Stimulated activated CD8-positive, alpha-beta memory T cell treated with anti-CD3 and anti-CD28 coated beads, Interleukin-7, amount 100 ng/mL, for 1 hour (primary cell): ENCODE measurements at places on chromosomes 1 and 21.
A peak's percentile ranks its signal among the peaks of the same experiment; 100 is the strongest.

DNA sequence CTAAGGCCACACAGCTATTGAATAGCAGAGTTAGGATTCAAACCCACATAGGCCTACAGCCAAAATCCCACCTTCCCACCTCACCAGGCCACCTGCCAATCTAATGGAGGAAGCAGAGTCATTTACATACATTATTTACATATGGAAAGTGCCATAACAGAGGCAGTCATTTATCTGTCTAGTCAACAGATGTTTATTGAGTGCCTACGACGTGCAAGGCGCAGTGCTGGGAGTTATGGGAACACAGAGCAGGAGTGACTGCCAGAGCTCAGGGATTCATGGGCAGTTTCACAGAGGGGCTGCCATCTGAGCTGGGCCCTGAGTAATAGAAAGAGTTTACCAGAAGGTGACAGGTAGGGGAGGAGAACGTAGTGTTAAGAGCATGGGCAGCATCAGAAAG, 10.3 kb upstream of the PADI6 start:
- no peak for DNase-seq

DNA sequence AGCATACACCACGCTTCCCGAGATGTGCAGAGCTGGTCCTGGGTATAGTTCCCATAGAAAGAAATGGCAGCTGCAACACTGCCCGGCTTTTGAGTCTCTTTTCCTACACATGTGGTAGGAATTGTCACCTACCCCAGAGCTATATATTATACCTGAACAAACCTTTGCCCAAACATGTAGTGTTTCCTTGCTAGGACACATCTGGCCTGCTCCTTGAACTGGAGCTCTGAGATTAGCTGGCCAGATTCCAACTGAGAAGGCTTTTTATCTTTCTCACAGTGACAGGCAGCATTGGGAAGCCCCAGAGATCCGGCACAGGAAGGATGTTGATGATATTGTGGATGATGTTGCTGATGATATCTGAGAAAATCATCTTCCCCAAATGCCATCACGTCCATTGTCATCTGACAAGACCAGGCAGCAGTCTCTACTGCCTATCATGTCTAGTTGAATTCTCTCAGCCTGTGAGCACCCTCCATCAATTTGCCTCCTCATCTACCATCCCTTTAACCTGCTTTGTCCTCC, 115.0 kb upstream of the SMYD2 start:
- no peak for DNase-seq

GRCh38 chr1:41547781-41548560, 63.5 kb upstream of the EDN2 start:
- DNase-seq = no peak

GRCh38 chr21:23218667-23219066, 2220.5 kb downstream of the NCAM2 start:
- DNase-seq = no peak

DNA sequence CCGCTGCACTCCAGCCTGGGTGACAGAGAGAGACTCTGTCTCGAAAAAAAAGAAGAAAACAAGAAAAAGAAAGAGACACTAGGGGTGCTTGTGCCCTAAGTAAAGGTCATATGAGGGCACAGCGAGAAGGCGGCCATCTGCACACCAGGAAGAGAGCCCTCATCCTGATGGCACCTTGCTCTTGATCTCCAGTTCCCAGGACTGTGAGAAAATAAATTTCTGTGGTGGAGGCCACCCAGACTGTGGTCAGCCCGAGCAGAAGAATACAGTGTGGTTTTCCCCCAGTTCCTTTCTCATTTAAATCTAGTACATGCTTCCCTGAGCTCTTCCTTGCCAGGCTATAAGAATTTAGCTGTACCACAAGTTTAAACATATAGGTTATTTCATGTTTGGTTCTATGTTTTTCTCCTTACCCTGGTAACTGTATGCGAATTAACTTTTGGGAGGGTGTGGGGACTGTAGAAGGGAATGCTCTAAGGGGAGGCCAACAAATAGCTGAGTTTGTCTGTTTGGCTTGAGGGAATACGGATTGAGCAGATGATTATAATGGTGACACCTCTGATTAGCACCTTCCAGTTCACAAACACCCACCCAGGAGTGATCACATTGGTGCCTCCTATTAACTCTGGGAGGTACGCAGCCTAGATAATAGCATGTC, 119.6 kb upstream of the ERRFI1 start:
- no peak for DNase-seq

DNA sequence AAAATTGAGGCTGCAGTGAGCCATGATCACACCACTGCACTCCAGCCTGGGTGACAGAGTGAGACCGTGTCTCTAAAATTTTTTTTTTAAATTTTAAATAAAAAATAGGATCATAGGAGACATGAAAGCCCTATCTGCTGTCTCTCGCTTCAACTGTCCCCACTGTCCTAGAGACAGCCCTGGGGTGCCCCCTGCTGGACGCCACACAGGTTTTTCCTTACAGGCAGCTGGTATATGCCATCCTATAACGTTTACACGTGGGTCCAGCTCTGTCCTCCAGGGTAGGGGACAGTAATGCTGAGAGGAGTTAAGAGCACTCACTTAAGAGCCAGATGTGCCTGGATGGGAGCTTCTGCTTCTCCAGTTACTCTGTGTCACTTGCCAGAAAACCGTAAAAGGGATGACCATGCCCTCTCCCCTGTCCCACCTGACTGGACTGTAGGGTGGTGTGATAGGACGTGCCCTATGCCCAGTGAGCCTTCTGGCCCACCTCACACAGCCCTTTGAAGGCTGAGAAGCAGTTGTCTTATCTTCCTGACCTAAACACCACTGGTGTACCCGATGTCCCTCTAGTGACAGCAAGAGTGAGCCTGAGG, 8.5 kb downstream of the FBXO2 start:
- DNase-seq = peak; percentile 56

- DNase-seq = no peak
Observed at GRCh38 chr1:172647110-172647564, 11.8 kb upstream of the FASLG start.

DNA sequence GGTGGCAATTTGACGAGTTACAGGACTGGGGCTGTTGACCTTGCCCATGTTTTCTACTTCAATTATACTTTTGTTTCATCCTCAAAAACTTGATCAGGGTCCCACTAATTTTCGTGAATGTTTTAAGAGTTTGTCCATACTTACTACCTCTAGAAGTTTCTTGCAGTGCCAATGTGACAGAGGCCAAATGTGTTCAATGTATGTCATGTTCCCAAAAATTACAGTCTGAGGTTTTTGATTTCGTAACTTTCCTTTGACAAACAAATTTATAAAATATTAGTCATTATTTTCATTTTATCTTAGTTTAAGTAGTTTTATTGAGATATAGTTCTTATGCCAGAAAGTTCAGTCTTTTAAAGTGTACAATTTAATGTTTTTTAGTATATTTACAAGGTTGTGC, 15.3 kb downstream of the VPS13D start:
- no peak for DNase-seq

DNA sequence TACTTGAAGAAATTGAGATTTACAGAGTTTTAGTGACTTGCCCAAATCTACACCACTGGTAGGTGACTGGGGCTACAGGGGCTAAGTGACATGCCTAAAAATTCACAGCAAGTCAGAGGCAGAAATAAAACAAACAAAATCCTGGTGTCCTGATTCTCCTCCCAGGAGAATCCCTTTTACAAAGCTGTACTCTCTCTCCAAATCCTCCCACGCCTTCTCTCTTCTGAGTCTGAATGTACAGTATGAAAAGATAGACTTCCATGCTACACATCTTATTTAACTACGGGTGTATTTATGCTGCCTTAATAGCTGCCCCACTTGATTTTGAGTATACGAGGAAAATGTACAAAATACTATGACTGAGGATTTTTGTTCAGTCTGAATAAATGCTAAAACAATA, 65.4 kb downstream of the SGIP1 start:
- DNase-seq = no peak

DNA sequence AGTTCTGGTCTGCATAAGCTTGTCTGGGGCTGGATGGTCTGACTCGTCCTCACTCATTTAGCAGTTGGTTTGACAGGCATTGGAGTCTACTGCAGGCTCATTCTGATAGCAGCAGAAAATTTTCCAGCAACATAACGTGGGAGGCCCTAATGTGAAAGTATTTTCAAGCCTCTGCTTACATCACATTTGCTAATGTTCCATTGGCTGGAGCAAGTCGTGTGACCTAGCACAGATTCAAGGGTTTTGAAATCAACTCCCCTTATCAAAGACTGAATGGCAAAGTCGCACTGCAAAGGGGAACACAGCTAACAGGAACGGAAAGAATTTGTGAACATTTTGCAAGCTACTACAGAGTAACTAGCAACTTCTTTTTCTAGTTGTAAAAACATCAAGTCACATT, 2.3 kb upstream of the USH2A start:
- no peak for DNase-seq

GRCh38 chr1:118160806-118161205, 24.2 kb downstream of the SPAG17 start:
- DNase-seq = no peak

- DNase-seq = no peak
Observed at GRCh38 chr21:41894922-41895557, 15.9 kb upstream of the PRDM15 start.

GRCh38 chr1:11705596-11705995, 14.1 kb downstream of the DRAXIN start:
- DNase-seq = no peak

DNA sequence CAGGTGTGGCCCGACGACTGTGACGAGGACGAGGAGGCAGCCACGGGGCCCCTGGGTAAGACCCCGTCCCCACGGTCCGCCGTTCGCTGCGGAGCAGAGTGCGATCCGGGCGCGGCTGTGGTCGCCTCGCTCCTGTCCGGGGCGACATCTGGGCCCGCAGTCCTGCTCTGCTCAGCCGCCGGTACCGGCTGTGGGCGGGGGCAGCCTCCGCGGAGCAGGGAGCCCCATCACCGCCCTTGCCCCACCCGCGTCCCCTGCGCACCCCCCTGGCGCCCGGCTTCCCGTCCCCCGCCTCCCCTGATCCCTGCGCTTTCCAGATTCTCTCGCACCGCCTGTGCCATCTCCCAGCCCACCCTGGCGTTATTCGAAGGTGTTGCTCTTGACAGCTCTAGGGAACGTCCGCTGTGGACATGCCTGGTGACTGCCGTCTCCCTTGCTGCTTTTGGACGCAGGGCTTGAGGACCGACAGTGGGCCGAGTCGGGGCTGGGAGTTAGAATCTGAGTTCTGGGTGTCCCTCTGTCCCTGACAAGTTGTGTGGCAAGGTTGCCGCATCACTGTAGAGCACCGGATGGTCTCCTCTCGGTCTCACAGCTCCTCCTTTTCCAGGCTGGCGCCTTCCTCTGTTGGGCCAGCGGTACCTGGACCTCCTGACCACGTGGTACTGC, 596 bp downstream of the TOR3A start:
- DNase-seq = no peak

GRCh38 chr1:222974496-222974895, 159.7 kb downstream of the DISP1 start:
- DNase-seq = no peak
